ENCODE measurements at places on chromosomes 11 and 22.

GRCh38 chr22:44455151-44455962, 42.7 kb downstream of the RTL6 start:
- no peak for DNase-seq

DNA sequence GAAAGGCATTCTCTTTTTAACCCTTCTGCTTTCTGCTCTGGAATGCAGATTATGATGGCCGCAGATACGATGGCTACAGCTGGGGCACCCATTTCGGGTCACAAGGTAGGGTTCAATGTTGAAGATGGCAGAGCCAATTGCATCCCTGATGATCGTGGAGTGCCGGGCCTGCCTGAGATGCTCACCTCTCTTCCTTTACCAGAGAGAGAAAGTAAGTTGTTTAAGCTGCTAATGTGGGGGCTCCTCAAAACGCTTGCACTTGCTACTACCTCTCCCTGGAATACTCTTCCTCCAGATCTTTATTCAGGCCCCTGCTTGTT, 50.8 kb upstream of the PRDM11 start:
- no peak for DNase-seq

DNA sequence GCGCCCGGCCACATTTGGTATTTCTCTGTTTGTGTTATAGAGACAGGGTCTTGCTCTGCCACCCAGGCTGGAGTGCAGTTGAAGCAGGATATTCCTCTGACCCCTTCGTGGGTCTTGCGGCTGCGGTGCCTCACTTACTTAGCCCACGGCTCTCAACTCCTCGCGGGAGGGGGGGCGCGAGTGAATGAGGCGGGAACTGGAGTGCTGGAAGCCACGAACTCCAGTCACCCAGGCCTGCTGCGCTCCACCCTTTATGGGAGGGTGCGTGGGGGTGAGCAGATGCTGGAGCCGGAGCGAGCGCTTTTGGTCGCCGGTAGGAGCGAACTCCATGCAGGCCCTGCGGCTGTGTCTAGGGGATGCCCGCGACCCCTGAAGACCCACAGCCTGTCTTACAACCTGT, 1.8 kb downstream of the C11orf54 start:
- DNase-seq: no peak

DNA sequence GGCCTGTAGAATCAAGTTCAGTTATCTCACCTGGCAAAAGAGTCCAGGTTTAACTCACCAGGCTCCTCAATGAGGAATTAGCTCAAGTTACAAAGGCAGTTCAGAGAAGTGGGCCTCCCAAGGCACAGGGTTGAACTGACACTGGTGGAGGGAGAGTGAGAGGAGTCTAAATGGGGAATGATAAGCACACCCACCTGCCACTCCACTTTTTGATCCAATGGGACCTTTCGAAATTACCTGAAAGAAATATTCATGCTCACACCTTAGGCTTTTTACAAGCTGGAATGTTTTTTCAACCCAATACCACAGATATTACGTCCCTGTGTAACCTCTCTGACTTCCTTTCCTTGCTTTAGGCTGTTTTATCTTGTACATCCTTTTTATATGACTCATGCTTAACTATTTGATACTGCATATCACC, 642.7 kb upstream of the TENM4 start:
- no peak for DNase-seq

GRCh38 chr22:39996732-39997131, 2.0 kb downstream of the FAM83F start:
- DNase-seq: no peak

- DNase-seq: no peak
These were observed 78.6 kb downstream of the MAML2 start for GRCh38 chr11:96264364-96264763.

GRCh38 chr11:118415062-118415738, 13.8 kb downstream of the ATP5MG start:
- DNase-seq: no peak

DNA sequence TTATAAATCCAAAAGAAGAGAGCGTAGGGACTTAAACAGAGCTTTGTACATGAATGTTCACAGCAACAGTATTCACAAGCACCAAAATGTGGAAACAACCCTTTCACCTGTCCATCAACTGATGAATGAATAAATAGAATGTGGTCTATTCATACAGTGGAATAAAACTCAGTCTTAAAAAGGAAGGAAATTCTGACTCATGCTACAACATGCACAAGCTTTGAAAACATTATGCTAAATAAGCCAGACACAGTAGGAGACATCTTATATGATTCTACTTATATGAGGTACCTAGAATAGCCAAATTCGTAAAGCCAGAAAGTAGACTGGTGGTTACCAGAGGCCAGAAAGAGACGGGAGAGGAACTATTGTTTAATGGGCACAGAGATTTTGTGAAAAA, 74.3 kb downstream of the SHANK2 start:
- DNase-seq: no peak

- no peak for DNase-seq
These were observed 34.0 kb downstream of the KCNC1 start for GRCh38 chr11:17768547-17768946.

GRCh38 chr22:35524966-35525686, 15.5 kb upstream of the RASD2 start:
- no peak for DNase-seq

DNA sequence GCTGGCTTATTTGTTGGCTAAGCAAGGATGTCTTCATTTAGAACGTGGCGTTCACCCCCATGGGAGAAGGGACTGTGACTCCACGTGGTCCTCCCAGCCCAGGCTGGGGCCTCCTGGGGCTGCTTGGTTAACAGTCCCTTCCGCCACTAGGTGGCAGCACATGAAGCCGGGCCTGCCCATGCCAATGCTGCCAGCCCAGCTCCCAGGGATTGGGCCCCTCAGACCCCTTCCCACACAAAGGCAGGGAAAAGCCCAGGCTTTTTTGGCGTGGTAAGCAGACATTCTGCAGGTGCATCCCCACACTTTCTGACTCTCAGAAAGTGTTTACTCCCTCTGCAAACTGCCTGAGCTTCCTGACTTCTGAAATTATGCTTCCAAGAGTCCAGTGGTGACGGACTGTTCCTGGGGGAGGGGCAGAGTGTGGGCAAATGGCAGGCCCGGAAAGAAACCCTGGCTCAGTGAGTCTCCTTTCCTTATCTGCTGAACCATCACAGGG, 3.1 kb downstream of the CBX6 start:
- DNase-seq: peak; percentile 64

Measured in fibroblast of upper back skin (primary cell).